ENCODE measurements at places on chromosomes 12 and 14.

- DNase-seq = no peak
Measured at GRCh38 chr14:62616668-62617067, 428.6 kb downstream of the KCNH5 start.

- peak; percentile 32 for DNase-seq
Measured at GRCh38 chr12:132506328-132507160, 16.6 kb downstream of the FBRSL1 start.

- DNase-seq = no peak
Measured at GRCh38 chr12:91630083-91630482, 447.5 kb upstream of the DCN start.

DNA sequence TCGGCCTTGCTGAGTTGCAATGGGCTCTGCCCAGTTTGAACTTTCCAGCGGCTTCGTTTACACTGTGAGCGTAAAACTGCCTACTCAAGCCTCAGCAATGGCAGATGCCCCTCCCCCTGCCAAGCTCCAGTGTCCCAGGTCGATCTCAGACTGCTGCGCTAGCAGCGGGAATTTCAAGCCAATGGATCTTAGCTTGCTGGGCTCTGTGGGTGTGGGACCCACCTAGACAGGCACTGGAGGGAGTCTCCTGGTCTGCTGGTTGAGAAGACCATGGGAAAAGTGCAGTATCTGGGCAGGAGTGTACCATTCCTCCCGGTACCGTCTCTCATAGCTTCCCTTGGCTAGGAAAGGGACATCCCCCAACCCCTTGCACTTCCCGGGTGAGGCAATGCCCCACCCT is 88.2 kb downstream of the KLHL28 start:
- DNase-seq = no peak

GRCh38 chr12:111453071-111453989 is 47.6 kb downstream of the SH2B3 start:
- no peak for DNase-seq

DNA sequence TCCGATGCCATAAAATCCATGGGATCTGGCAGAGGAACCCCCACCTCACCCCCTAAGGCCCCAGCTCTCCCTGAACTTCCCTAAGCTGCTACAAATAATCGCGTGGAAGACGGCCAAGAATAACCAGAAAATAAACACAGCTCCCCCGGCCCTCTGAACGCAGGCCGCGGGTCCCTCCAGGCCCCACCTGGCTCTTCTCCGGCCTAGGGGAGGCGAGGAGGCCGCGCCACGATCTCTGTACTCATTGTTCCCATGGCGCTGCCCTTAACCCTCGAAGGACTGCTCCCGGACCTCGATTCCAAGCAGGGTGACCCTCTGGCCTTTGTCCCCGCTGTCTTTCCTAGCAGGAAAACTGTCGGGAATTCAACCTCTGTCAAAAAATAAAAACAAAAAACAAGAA is 33.9 kb upstream of the TBX5 start:
- no peak for DNase-seq

GRCh38 chr12:56338308-56339157 is at the start of gene IL23A:
Gene IL23A (plus strand): TSS chr12:56338884. CDS start chr12:56339045, 161 bp downstream.
- no peak for DNase-seq

DNA sequence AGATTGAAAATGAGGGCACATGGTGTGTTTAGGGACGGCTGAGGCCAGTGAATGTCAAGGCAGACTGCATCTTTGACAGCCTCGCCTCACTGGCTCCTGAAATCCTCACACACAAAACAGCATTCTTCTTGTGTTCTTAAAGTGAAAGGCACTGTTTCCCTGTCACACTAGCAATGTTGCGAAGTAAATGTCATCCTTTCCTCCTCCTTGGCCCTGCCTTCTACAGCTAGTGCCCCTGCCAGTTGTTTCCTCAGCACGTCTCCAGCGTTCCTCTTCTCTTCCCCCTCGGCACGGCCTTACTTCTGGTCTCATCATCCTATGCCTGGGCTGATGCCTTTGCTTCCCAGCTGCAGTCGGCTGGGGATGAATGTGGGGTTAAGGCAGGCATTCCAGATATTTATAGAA is 129.4 kb upstream of the DNM1L start:
- DNase-seq = no peak

- DNase-seq = no peak
Measured at GRCh38 chr14:21256539-21257393, 12.5 kb downstream of the HNRNPC start.

GRCh38 chr12:112985642-112986290 is 7.4 kb downstream of the OAS2 start:
- no peak for DNase-seq

- no peak for DNase-seq
Measured at GRCh38 chr12:50397117-50397650, 775 bp upstream of the FAM186A start.

DNA sequence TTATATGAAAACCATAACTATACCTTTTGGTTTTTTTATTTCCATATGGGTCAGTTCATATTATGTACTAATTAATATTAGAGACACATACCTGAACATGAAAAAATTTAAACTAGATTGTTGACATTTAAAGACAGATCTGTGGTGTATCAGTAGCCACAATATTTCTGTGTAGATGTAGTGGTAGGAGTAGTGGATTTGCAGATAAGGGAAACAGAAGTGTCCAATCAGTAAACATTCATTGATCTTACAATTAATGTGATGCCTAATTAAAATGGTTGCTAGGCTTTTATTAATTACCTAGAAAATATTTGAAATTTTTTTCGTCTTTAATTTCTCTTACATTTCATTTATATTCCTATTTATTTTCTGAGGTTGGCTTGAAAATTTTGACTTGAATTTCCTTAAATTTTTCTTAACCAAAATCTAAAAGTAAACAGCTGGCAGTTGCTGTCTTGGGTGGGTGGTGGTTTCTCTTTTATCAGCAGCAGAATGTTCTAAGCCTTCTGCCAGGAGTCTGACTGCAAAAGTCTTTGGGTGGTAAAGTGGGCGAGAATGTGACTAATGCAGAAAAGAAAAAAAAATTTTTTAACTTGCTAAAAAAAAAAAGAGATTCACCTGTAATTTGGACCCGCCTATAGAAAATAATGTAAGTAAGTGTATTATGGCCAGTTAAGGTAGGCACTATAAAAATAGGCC is 2.4 kb downstream of the FGFR1OP2 start:
- no peak for DNase-seq

DNA sequence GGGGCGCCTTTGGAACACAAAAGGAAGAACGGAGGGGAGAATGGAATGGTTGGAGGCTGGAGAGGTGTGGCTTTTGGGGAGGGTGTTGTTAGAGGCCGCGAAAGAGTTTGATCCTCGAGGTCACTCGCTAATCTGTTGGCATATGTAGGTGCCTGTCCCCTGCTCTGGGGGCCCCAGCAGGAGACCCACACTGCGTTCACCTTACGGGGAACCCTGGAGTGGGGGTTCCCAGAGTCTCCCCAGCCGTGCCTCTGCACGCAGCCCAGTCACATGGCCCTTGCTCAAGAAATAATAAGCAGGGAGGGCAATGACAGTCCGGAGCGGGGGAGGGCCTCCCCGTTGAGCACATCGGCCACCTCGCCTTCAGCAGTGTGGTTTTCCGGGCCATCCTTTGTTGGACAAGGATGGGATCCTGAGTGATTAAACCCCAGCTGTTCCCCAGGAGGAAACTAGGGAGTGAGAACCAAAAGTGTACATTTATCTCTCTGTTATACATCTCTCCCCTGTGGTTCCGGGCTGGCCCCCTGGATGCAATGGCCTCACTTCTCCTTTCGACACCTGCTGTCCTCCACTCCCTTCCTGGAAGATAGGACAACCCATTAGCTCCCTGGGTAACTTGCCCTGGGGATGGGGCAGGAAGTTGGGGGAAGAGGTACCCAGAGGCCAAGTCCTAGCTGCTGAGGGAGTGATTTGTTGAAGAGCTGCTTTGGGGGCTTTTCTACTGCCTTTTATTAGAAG is 1.3 kb downstream of the PLEKHG3 start:
- no peak for DNase-seq

GRCh38 chr12:107891967-107892366 is 117.5 kb downstream of the ASCL4 start:
- no peak for DNase-seq

- DNase-seq = no peak
Measured at GRCh38 chr12:112350593-112351592, 31.3 kb downstream of the HECTD4 start.

GRCh38 chr12:116202433-116202832 is 75.1 kb downstream of the MED13L start:
- no peak for DNase-seq

DNA sequence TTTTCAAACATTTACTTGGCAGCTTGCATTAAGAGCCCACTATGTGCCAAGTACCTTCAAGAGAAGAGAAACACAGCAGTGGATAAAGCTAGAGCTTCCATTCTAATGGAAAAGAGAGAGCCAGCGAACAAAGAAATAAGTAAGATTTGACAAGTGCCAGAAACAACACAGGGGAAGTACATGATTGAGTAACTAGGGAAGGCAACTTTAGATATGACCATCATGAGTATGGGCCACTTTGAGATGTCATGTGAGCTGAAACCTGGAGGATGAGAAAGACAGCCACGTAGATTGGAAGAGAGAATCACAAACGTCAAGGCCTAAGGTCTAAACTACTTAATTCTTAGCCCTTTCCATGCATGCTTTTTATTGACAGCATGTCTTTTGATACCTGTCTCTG is 121.4 kb downstream of the ITPR2 start:
- DNase-seq = no peak

DNA sequence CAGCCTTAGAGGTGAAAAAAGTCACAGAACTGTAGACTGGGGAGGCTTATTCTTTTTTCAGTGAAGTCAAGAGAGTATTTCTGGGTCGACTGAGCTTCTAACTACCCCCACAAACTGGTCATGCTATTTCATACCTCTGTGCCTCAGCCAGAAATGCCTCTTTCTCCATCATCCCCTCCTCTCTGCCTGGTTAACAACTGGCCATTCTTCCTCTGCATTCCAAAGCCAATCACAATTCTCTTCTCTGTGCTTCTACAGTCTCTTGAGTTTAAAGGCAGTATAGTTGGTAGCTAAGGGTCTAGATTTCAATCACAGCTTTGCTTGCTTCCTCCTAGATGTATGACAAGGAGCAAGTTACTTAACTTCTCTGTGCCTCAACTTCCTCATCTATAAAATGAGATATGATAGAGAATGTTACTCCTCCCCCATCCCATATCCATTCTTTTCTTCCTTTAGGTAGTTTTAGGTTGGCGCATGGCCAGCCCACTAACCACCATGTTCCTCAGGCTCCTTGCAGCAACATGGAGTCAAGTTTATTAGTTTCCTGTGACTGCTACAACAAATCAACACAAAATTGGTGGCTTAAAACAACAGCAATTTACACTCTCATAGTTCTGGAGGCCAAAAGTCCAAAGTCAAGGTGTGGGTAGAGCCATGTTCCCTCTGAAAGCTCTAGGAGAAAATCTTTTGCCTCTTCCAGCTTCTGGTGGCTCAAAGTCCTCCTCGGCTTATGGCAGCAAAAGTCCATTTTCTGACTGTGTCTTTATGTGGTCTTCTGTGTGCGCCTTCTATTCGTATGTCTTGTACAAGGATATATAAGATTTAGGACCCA is 62.5 kb downstream of the ITPR2 start:
- DNase-seq = no peak

DNA sequence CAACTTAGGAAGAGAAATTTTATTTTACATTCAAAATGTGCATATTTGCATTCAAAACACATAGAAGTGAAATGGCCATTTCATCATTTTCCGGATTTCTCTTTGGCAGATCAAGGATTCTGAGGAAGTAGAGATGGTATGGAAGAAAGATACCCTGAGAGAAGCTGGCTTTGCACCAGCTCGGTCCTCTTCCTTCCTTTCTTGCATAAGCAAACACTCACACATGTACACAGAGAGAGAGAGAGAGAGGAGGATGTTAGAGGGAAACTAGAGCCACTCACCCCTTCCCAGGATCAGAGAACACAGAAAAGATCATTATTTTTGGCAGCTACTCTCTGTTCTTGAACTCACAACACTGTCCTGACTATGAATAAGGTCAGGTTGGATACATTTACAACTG is 15.6 kb upstream of the PLEKHD1 start:
- no peak for DNase-seq

DNA sequence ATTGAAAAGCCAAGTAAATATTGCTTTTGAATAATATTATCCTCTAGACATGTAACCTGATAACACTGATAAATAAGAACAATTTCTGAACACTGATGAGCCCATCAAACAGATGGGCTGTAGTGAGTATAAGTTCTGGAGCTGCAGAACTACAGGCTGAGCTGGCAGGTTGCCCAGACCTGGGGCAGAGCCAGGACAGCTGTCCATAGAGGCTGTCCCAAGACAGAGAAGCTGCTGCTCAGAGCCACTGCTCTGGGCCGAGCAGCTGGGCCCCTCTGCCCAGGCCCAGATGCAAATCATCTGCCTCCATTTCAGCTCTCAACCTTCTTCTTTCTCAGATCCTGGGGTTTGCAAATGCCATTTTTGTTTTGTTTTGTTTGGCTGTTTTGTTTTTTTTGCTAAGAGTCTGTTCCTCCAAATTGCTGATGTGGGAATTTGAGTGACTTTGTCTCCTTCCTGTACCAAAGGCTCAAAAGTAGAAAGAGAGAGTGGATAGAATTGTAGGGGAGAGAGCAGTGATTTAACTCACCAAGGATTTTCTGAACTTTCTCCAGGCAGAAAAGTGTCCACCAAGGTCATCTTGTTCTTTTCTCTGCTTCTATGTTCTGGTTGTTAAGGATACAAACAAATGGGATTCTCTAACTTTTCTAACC is 4.0 kb upstream of the TESPA1 start:
- no peak for DNase-seq

GRCh38 chr12:50042693-50043092 is 14.7 kb upstream of the ASIC1 start:
- DNase-seq = no peak

GRCh38 chr12:93877446-93877845 is 200.3 kb downstream of the CRADD start:
- DNase-seq = no peak

All from activated gamma-delta T cell (primary cell).